ENCODE measurements at places on chromosomes 12 and 14. TPM values are rescaled to one million over a fixed set of nuclear protein-coding genes. Genes with fewer than 3 reads are reported as not detected.

GRCh38 chr12:17017402-17017801, 411.4 kb upstream of the LMO3 start:
- DNase-seq = no peak

DNA sequence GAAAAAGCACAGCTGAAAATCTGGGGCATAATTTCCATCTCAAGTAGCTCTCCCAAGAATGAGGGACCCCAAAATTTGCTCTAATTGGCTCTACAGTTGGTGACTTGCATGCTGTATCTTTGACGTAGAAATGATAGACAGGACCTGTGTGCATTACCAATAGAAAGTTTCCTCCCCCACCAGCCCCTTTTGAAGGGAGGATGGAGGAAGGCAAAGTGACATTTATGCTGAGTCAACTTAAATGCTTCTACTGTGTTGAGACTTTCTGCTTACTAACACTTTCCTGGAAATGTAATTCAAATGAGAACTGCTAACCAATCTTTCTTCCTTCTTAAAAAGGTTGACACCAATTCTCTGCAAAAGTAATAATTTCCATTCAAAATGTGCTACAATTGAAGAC, 31.9 kb downstream of the TSPAN8 start:
- DNase-seq = no peak

IL22 gene
- total RNA-seq = not detected

PLEKHG7 gene
- 4.2 TPM for total RNA-seq

DNA sequence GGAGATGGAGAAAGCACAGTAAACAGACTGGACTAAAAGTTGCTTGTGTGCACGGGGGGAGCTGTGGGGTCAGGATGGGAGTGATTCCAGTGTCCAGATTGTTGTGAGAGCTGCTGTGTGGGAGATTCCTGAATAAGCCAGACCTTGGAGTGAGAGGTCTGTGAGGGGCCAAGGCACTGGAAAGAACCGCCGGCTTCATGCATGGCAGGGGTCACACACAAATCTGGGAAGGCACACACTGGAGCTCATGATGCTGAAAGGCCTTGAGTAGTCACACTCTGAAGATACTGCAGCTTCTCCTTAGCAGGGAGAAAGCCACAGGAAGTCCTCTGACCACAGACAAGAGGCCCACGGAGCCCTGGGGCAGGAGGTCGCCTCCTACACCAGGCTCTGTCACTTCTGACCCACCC, 23.1 kb downstream of the ADCY6 start:
- DNase-seq = no peak

DNA sequence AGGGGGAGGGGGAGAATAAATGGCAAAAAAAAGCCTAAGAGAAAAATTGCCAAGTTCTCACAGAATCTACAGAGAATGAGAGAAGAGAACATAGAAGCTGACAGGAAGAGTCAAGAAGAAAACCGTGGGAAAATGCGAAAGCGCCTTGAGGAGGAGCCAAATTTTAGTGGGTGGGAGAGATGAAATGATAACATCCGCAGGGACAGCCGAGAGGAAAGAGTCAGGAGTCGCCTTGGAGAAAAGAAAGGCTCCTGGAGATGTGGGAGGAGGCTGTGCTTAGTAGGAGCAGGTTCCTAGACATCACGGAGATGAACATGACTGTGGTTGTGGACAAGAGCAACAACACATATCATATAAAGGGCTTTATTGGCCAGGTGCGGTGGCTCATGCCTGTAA, 49.4 kb downstream of the PHLDA1 start:
- no peak for DNase-seq

ATN1 gene
- 112 TPM for total RNA-seq

DNA sequence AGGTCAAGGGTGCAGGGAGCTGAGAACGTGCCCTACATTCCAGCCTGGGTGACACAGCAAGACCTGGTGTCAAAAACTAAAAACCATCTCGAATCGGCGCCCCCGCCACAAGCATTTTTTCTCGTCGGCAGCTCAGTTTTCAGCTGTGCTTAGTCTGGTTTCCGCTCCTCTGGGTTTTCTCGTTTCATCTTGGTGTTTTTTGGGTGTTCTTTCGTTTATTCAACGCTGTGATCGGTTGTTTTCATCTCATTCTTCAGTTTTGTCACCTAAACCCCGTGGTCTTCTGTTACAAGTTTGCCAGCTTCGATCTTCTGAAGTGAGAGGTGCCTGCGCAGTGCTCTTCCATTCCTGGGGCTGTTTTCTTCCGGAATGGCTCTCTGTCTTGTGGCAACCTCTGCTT, 41.4 kb downstream of the NOC4L start:
- no peak for DNase-seq

GALNT8 gene
- 0.70 TPM for total RNA-seq

- no peak for DNase-seq
Observed at GRCh38 chr14:74655599-74656395, 43.8 kb upstream of the LTBP2 start.

TMEM229B gene
- 24.7 TPM for total RNA-seq

GRCh38 chr12:48681399-48681709, 684 bp downstream of the KANSL2 start:
- DNase-seq = no peak

DNA sequence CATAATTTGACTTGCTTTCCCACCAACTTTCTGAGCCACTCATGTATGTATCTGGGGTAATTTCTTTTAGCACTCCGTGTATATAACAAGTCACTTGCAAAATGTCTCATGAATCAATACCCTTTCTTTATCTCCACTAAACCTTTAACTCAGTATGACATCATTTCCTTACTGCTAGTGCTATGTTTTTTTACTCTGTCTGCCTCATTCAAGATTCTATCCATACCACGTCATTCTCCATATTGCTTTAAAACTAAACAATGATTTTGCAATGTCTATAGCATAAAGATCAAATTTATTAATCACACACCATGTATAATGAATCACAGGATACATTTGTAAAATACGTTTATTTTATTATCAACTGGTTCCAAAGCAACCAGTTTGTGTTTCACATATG, 178.2 kb downstream of the PIK3C2G start:
- DNase-seq = no peak

ADAM20 gene
- total RNA-seq = 2.8 TPM

- DNase-seq = no peak
Observed at GRCh38 chr12:120051535-120051934, 62.5 kb downstream of the BICDL1 start.

PTPN6 gene
- total RNA-seq = 40.4 TPM

CBLN3 gene
- total RNA-seq = 2.2 TPM

GRCh38 chr14:105142651-105143450, 25.7 kb downstream of the JAG2 start:
- DNase-seq = no peak

- DNase-seq = no peak
Observed at GRCh38 chr14:28773861-28774691, 7.5 kb downstream of the FOXG1 start.

DNA sequence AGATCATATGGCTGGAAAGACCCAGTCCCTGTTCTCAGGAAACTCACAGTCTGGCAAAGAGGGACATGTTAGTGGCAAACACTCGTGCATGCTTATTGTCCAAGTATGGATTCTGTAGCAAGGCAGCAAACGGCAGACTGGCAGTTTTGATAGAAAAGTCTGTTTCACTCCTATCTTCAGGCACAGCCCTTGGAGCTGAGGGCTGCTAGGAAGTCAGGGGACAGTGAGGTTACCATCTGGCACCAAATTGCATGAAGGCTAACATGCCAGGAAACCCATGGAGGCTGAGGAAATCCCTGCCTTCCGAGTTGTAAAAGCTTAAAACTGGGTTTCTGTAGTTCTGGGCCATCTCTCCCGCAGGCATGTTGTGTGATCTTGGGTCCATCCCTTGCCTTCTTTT, 32.9 kb downstream of the CALM1 start:
- no peak for DNase-seq

ESRRB gene
- 0.16 TPM for total RNA-seq

IFNG gene
- 0.31 TPM for total RNA-seq

SERPINA10 gene
- total RNA-seq = not detected

All from ureter (tissue), 1 donor.